ENCODE measurements at places on chromosomes 7 and 10. TPM values are rescaled to one million over a fixed set of nuclear protein-coding genes. Genes with fewer than 3 reads are reported as not detected.

DNA sequence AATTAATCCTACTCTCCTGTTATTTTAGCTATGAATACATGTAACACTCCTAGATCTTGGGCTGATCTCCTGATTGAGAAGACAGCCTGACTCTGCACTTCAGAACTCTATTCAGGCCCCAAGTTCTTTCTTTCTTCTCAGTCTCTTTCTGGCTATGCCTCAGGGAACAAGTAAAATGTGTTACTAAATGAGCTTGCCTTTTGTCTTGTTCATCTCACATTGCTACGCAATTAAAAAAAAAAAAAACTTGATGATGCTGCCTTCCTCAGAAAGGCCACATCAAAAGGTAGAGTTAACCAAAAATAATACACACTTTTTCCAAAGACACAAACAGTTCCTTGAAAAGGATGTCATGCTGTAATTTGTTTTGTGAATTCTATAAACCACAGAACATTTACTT, 258.1 kb downstream of the TWIST1 start:
- no peak for DNase-seq

- DNase-seq = no peak
These were observed 117.5 kb upstream of the UNC5B start for GRCh38 chr10:71094712-71095390.

- peak; percentile 55 for DNase-seq
These were observed 2.1 kb upstream of the KAT6B start for GRCh38 chr10:74824184-74824899.

- no peak for DNase-seq
These were observed 12.6 kb upstream of the DYNC2I1 start for GRCh38 chr7:158843771-158844170.

GRCh38 chr7:38675494-38676106, 44.4 kb upstream of the AMPH start:
- no peak for DNase-seq

DNA sequence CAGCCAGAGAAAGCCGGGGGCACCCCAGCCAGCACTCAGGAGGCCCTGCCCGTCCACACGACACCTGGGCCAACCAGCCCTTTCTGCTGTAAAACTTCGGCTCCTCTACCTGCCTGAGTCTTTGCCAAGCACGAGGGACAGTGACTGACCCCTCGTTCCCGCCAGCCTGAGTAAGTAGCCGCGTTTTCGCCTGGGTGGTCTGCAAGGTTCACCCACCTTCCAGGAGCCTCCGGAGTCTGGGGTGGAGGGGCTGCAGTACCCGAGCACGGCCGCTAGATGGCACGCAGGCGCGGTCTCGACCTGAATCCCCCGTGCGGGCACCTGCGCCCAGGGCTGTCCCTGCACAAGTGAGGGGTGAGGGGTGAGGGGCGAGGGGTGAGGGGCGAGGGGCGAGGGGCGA, 192.7 kb downstream of the PTPRN2 start:
- peak; percentile 98 for DNase-seq

GRCh38 chr10:43627942-43628341, 20.7 kb downstream of the ZNF32 start:
- no peak for DNase-seq

- DNase-seq = no peak
These were observed 626.3 kb upstream of the POT1 start for GRCh38 chr7:125555916-125556315.

DNA sequence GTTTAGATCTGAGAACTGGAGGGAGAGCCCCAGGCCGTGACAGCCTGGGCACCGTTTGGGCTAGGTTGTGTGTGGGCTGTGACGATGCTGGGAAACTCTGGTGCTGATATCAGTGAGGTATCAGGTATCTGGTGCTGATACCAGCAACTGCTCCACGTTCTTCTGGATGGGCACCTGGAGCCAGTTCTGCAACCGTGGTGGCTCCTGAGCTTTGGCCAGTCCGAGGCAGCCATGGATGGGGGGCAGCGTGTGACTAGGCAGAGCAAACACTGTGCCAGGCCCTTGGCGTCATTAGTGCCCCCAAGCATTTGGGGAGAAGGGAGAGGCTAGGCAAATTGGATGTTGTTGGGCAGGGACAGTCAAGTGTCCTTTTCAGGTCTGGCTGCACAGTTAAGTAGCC, 57.9 kb downstream of the ZNF467 start:
- peak; percentile 37 for DNase-seq

- DNase-seq = peak; percentile 62
These were observed 63.1 kb downstream of the TLL2 start for GRCh38 chr10:96450529-96451207.

DNA sequence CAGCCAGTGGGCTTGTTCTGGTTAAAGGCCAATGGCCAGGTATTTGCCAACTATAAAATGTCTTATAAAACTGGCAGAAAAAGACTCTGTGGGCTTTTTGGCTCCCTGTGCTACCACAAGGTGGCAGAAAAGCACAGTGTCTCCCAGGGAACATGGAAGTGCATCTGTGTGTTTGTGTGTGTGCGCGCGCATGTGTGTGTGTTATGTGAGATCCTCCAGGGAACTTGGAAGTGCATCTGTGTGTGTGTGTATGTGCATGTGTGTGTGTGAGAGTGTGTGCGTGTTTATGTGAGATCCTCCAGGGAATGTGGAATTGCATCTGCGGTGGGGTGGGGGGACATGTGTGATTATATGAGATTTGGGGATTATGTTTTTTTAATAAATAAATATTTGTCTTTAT, 30.2 kb upstream of the ABI1 start:
- no peak for DNase-seq

GRCh38 chr7:29343399-29343798, 148.8 kb downstream of the CHN2 start:
- no peak for DNase-seq

DNA sequence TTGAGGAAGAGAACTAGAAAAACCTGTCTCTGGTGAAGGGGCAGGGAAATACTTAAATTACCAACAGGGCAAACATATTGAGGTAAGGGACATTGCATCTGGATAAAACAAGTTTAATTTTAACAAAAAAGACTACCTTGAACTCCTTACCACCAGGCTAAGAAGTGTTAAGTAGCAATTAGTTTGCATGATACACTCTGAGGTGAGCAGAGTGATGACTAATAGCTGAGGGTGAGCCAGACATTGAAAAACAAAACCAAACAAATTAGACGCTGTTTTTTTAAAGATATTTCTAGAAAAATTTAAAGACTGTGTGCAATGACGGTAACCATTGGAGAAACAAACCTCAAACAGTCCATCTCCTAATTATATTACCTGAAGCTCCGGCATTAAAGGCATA, 105.9 kb downstream of the ANKRD7 start:
- DNase-seq = no peak

- no peak for DNase-seq
These were observed 28.3 kb upstream of the FIS1 start for GRCh38 chr7:101273206-101273605.

DNA sequence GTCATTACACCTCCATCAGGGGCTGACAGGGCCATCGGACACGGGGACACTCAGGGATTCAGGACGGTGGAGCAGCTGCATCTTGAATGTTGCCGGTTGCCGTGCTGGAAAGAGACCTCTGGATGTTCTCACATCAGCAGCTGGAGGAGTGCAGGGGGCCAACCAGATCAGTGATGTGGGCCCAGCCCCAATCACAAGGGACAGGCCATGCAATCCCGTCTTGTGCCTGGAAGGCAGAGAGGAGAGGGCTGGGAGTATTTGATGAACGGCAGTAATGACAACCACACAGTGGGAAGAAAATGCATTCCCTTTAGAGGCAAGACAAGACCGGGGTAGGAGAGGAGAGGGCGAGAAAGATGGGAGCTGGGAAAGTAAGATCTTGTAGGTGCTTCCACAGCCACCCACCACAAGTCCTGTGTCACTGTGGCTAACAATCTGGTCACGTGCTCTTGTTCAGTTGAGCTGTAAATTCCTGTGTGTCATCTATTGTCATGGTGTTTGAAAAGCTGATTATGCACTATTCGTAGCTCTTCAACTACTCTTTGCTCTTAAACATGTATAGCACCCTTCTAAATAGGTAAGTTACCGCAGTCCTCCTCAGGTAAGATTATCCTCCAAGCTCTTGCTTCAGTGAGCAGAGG, 85.9 kb upstream of the LEP start:
- DNase-seq = no peak

The NPY4R gene
- total RNA-seq = not detected

The EZH2 gene
- 46.6 TPM for total RNA-seq

The NUTM2B gene
- 0.17 TPM for total RNA-seq

The AKR1C4 gene
- total RNA-seq = not detected

The LIPM gene
- total RNA-seq = not detected

The GPR146 gene
- total RNA-seq = 1.8 TPM

The LANCL2 gene
- total RNA-seq = 11.4 TPM
